ENCODE measurements at places on chromosomes 7 and 10.

- DNase-seq = peak; percentile 77
These were observed 1.1 kb downstream of the RRP12 start for GRCh38 chr10:97399843-97400545.

DNA sequence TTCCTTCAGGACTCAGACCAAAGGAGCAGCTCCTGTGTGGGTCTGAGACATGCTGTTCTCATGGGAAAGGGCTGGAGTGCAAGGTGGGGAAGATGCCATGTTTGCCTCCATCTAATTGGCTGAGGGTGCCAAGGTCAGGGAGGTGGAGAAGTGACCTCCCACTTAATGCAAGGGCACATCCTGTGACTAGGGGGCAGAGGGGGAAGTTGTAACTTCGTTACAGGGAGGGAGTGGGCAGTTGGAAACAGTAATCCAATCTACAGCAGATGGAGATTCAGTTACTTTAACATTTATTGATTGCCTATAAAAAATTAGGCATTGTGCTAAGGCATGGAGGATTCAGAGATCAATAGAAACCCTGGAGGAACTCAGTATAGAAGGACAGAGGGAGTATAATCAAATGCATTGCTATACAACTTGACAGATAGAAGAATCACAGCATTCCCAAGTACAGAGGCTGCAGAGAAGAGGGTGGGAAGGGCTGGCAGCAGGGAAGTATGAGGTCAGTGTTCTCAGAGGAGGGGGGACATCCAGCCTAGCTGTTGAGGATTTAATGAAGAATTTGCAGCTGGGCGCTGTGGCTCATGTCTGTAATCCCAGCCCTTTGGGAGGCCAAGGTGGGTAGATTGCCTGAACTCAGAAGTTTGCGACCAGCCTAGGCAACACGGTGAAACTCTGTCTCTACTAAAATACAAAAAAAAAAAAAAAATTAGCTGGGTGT is 75.9 kb downstream of the CCNY start:
- DNase-seq = no peak

DNA sequence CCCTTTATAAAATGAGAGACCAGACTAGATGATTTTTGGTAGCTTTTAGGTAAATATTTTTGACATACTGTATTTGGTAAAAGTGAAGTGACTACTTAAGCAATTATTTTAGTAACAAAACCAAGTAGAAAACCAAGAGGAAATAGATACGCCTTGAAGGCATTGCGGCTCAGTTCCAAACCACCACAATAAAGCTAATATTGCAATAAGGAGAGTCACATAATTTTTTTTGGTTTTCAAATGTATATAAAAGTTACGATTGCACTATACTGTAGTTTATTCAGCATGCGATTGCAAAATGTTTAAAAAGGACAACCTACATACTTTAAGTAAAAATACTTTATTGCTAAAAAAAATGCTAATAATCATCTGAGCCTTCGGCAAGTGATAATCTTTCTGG is 581.7 kb upstream of the POT1 start:
- no peak for DNase-seq

- no peak for DNase-seq
These were observed 537.9 kb downstream of the PLXDC2 start for GRCh38 chr10:20354166-20354565.

GRCh38 chr10:24439935-24440334 is 231.0 kb downstream of the KIAA1217 start:
- DNase-seq = no peak

- DNase-seq = peak; percentile 71
These were observed 94.8 kb downstream of the CHN2 start for GRCh38 chr7:29289156-29290021.

DNA sequence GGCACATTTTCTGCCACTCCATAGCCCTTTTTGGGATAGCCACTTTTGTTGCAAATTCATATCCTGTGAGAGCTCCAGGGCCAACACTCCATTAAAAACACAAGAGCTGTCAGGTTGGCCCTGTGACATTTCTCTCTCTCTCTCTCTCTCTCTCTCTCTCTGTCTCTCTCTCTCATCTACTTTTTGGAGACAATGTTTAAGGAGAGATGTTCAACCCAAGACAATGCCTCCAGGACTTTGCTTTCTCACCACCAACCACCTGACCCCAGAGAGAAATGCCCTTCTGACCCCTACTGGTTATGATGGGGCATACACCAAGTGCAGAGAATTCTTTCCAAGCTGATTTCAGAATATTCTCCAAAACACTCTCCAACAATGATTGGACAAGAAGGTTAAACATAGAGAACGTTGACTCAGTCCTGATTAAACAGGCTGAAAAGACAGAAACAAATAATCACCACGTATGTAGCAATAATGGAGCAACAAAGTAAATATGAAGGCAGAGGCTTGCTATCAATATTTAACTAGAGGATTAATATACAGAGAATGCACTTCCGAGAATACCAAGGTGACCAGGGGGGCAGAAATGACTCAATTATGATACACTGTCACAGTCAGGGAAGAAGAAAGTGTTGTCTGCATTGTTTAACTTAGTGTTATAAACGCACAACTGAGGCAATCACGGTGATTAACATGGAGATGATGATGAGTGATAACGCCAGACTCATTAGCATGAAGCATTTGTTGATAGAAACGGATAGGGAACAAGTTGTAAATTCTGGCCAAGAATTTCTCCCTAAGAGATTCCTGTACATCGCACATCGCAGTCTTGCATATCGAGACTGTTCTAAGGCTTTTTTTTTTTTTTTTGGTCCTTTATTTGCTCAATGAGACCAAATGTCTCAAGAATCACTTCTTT is 178.5 kb downstream of the NRP1 start:
- DNase-seq = peak; percentile 52

DNA sequence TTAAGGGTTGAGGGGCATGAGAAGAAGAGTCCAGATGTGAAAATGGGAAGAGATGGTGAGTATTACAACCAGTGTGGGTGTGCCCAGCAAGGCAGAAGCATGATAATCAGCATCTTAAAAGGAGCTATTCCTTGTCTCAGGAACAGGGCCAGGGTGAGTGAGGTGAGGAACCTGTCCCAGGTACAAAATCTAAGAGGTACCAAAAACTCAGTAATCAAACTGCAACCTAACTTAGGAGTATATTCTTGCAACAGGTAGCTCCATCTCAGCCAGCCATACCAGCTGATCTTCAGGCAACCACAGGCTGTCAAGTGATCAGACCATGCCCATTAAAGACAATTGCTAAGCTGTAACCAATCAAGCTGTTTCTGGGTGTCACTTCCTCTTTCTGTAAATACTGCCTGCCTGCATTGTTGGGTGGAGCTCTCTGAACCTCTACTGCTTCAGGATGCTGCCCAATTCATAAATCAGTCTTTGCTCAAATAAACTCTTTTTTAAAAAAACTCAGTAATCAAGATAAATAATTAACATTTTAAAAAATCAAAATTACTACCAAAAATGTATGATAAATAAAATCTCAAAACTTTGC is 7.4 kb downstream of the KEL start:
- peak; percentile 74 for DNase-seq

DNA sequence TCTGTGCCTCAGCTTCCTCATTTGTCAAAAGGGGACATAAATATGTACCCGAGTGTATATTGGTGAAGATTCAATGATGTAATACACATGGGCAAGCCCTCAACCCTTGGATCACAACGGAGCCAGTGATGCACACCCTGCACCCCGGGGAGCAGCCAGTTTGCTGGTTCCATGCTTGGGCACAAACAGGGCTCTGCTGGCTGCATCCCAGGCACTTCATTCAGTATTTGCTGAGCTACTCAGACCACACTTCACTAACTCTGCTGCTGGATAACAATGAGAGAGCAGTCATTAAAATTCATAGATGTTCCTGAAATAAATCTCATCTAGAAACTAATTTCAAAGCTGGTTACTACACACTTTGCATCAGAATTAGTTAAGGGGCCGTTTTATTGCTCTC is 72.0 kb downstream of the SCRN1 start:
- DNase-seq = no peak

GRCh38 chr10:42491801-42492200 is 146.6 kb downstream of the ZNF33B start:
- no peak for DNase-seq

Data from MV-4-11 (cell line).